ENCODE measurements at places on chromosomes 7 and 10. TPM values are rescaled to one million over a fixed set of nuclear protein-coding genes. Genes with fewer than 3 reads are reported as not detected.

DNA sequence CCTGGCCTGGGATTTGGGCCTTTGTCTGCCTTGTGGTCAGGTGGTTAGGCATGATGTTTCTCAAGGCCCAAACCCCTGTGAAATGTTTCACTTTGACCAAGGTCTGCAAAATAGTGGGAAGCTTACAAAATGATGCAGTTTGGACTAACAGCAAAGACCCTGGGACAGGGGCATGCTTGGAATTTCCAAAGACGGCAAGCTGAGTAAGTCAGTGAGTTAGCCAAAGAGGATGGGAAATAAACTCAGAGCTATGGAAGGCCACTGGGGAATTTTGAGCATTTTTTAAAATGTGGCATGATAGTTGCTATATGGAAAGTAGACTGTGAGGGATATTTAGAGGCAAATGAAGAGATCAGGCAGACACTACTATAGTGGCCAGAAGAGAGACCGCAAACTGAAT, 31.6 kb upstream of the PPP1R3C start:
- no peaks in the 10 kb centered on the region for H3K4me1 ChIP-seq
- peaks cover 14% of the 10 kb centered on the region for H3K27me3 ChIP-seq
- H3K4me3 ChIP-seq: no peak overlapping the region
- H3K36me3 ChIP-seq: no peaks in the 10 kb centered on the region
- no peak for DNase-seq

DNA sequence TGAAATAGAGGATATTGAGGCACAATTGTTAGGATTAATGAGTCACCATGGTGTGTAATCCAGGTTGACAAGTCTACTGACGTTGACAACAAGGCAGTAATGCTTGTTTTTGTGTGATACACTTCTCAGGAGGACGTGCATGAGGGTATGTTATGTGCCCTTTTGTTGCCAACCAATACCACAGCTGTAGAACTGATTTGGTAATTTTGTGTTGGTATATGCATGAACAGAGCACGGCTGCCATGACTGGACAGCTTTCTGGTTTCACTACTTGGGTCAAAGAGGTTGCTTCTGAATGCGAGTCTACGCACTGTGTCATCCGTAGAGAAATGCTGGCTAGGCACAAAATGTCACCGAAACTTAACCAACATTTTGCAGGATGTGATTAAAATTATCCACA, 32.9 kb downstream of the PHTF2 start:
- DNase-seq: no peak
- no peak overlapping the region for H3K4me3 ChIP-seq

- H3K4me1 ChIP-seq: no peaks in the 10 kb centered on the region
- peaks cover 7% of the 10 kb centered on the region for H3K27me3 ChIP-seq
- DNase-seq: no peak
Measured at GRCh38 chr7:51340936-51341335, 24.3 kb upstream of the COBL start.

Gene TRIM50
- not detected for total RNA-seq

DNA sequence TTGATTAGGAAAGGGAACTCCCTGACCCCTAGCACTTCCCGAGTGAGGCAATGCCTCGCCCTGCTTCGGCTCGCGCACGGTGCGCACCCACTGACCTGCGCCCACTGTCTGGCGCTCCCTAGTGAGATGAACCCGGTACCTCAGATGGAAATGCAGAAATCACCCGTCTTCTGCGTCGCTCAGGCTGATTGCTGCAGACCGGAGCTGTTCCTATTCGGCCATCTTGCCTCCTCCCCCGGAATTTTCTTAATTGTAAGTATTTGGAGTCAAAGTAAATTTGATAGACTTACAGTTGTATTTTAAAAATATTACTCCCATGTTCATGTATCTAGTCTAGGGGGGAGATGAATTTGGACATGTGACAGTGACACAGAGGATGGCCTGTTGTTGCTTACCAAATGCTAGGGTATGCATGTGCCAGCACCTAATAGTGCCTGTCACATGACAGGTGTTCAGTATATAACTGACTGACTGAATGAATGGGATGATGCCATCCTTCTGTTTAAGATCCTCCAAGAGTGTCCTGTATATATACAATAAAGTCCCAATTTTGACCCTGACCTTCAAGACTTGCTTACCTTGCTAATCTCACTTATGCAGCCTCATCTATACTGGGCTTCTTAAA, 42.0 kb upstream of the ICA1 start:
- no peaks in the 10 kb centered on the region for H3K36me3 ChIP-seq
- no peak overlapping the region for H3K4me3 ChIP-seq

DNA sequence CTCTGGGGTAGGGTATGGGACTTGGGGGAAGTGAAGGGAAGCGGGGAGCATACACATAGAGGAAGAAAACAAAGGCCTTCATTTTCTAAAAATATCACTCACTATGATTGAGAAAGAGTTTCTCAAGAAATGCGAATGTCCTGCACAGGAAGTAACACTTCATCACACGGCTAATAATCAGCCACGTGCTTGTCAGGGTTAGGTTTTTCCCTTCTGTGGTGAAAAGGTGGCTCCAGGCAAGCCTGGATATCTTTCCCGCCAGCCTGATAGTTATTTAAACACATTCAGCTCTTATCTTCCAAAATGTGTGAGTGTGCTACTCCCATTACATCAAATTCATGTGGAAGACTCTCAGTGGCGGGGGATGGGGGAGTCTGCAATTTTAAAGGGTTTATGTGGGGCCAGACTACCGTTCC, 166.4 kb upstream of the ADO start:
- H3K4me3 ChIP-seq: peak overlapping the region; percentile 45
- no peak for DNase-seq
- H3K27me3 ChIP-seq: peaks cover 2% of the 10 kb centered on the region

Gene PNLIPRP3
- total RNA-seq: not detected

Gene BTRC
- total RNA-seq: 19.7 TPM

DNA sequence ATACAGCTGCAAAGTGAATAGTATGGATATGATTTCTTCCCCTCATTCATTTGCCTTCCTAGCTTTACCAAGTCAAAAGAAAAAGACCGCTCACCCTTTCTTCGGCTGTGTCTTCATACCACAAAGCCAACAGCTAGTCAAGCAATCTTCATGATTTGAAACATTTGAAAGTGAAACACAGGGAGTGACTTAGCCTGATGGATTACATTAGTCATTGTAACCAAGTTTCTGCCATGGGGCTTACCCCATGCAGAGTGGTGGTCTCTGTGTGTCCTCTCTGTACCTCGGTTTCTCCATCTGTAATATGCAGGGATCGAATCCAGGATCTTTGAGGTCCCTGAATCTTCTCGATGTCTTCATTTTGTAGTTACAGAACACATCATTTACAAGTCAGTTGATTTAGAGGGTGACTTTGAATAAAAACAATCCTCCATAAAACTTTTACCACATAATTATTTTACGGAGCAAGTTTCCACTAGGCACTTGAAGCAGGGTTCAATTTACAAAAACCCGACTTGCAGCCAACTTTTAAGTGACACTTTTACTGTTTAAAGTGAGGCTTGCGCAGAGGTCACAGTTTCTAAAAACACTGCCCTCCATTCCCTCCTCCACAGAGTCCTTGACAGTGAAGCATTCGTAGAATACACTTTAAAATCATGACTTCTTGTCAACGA, 2.2 kb upstream of the LGI1 start:
- no peaks in the 10 kb centered on the region for H3K4me1 ChIP-seq
- H3K36me3 ChIP-seq: no peaks in the 10 kb centered on the region
- H3K4me3 ChIP-seq: no peak overlapping the region
- H3K27ac ChIP-seq: no peak overlapping the region
- H3K27me3 ChIP-seq: peaks cover 33% of the 10 kb centered on the region
- DNase-seq: no peak

DNA sequence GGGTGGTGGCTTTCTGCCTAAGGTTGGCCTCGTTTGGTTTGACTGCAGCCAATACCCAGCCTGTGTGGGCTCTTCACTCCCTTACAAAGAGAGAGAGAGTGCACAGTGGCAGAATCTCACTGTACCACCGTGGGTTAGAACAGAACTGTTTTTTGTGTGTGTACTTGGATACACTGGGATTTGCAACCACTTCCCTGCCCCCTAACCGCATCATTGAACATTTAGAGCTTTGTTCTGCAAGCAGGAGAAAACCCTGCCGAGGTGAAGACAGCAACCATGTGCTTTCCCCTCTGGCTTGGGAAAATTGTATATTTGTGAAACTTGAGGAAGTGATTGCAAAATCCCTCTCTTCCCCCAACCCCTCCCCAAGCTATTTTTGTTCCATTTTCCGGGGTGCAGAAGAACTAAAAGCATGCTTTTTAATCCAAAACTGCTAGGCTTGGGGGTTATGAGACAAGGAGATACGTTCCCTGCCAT, 201.2 kb downstream of the TCF7L2 start:
- H3K36me3 ChIP-seq: no peaks in the 10 kb centered on the region
- no peak overlapping the region for H3K27ac ChIP-seq
- H3K4me1 ChIP-seq: no peaks in the 10 kb centered on the region
- no peak overlapping the region for H3K4me3 ChIP-seq

Gene ADAM22
- 1.5 TPM for total RNA-seq

- no peaks in the 10 kb centered on the region for H3K27me3 ChIP-seq
- DNase-seq: no peak
- no peaks in the 10 kb centered on the region for H3K4me1 ChIP-seq
- H3K27ac ChIP-seq: no peak overlapping the region
Measured at GRCh38 chr10:114441107-114441506, 36.8 kb upstream of the AFAP1L2 start.

DNA sequence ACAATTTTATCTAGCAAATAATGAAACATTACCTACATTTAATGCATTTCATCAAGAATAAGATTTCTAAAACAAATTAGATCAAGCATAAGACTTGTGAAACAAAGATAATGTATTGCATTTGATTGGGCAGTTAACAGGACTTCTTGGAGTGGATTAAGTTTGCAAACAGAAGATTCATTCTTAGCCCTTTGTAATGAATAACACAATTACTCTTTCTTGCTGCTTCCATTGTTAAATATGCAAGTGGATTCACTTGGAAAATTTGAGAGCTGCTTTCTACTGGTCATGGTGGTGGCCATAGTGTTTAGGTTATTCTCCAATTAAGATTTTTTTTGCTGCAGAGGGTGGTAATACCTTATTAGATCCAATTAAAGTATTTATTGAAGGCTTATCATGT, 6.0 kb downstream of the PPP1R9A start:
- no peaks in the 10 kb centered on the region for H3K36me3 ChIP-seq
- H3K4me1 ChIP-seq: peaks cover 2% of the 10 kb centered on the region
- no peak overlapping the region for H3K4me3 ChIP-seq
- no peak for DNase-seq

GRCh38 chr7:65390588-65390987, 16.9 kb downstream of the ZNF92 start:
- peaks cover 63% of the 10 kb centered on the region for H3K36me3 ChIP-seq
- no peak overlapping the region for H3K4me3 ChIP-seq
- H3K4me1 ChIP-seq: peaks cover 9% of the 10 kb centered on the region
- no peaks in the 10 kb centered on the region for H3K27me3 ChIP-seq

Gene MTPN
- 119 TPM for total RNA-seq

- no peak for DNase-seq
- no peak overlapping the region for H3K27ac ChIP-seq
- H3K27me3 ChIP-seq: peaks cover 5% of the 10 kb centered on the region
- no peaks in the 10 kb centered on the region for H3K4me1 ChIP-seq
Measured at GRCh38 chr10:1264001-1264400, 207.8 kb downstream of the WDR37 start.

- no peaks in the 10 kb centered on the region for H3K4me1 ChIP-seq
- no peaks in the 10 kb centered on the region for H3K36me3 ChIP-seq
Measured at GRCh38 chr10:123392182-123392963, 238.2 kb downstream of the BUB3 start.

Gene VWC2
- not detected for total RNA-seq

Gene SMKR1
- 4.8 TPM for total RNA-seq

- H3K4me1 ChIP-seq: no peaks in the 10 kb centered on the region
- H3K27ac ChIP-seq: no peak overlapping the region
- no peaks in the 10 kb centered on the region for H3K27me3 ChIP-seq
- DNase-seq: no peak
- H3K36me3 ChIP-seq: peaks cover 16% of the 10 kb centered on the region
Measured at GRCh38 chr7:105640956-105641810, 59.9 kb upstream of the EFCAB10 start.

Gene C10orf105
- 0.32 TPM for total RNA-seq

GRCh38 chr10:103193107-103193819, at the start of gene NT5C2:
NT5C2 (minus strand) TSS chr10:103193272; CDS start chr10:103174958, 18,314 bp downstream.
- peak within 1 kb of the TSS; percentile 96 for H3K4me3 ChIP-seq
- DNase-seq: peak; percentile 77
- H3K27me3 ChIP-seq: no peaks in the 10 kb centered on the region
- peaks cover 14% of the 10 kb centered on the region for H3K36me3 ChIP-seq

Gene EIF5AL1
- 0.34 TPM for total RNA-seq

DNA sequence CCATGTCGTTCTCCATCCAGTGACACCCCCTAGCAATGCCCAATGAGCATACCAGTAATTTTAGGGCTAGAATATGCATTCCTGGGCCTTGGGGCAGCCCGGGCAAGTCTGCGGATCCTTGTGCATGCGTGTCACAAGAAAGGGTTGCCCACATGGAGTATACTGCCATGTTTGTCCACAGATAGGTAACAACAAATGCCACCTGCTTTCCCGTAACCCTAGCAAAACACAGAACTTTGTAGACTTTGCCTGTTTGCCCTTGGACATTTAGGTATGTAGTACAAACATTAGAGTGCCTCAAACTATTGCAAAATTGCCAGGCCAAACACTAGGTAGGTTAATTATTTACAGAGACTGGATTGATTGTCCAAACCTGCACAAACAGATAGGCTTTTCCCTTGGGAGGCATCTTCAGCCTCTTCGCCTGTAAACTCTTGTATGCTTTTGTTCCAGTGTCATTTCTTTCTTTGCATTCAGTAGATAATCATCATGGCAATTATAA, 117.0 kb downstream of the ADCY1 start:
- DNase-seq: no peak
- no peaks in the 10 kb centered on the region for H3K27me3 ChIP-seq
- no peak overlapping the region for H3K27ac ChIP-seq
- H3K4me3 ChIP-seq: no peak overlapping the region
- H3K4me1 ChIP-seq: no peaks in the 10 kb centered on the region

DNA sequence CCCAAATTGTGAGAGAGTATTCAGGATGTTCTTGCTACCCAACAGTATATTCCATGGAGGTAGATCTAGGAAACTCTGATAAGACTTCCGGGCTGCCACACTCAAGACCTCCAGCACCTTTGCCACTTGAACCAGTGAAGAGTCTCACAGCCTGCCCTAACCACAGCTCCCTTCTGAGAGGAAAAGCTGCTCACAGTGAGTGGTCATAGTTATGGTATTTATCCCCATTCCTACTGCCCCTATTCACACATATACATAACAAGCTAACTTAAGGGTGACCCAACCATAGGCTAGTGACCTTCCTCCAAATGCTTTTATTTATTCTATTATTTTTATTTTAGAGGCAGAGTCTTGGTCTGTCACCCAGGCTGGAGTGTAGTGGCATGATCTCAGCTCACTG, 156.3 kb downstream of the PTEN start:
- H3K36me3 ChIP-seq: no peaks in the 10 kb centered on the region
- H3K27me3 ChIP-seq: no peaks in the 10 kb centered on the region
- no peak overlapping the region for H3K4me3 ChIP-seq
- no peak for DNase-seq
- no peak overlapping the region for H3K27ac ChIP-seq

DNA sequence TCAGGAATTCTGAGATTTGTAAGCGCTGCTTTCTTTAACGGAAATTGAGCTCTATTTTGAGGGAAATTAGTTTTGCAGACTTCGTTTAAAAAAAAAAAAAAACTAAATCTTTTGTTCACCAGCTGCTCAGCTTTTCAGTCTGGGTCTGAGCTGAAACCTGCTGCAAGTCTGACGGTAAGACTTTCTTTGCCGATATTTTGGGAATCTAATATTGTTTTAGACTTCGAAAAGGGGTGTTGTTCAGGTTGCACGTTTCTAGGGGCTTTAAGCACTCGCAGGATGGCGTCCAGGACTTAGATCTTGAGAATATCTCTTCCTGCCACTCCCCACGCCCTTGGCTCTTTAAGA, 1.8 kb upstream of the MEOX2 start:
- DNase-seq: no peak
- H3K27ac ChIP-seq: no peak overlapping the region
- H3K4me3 ChIP-seq: no peak overlapping the region
- no peaks in the 10 kb centered on the region for H3K36me3 ChIP-seq

Data from activated T-helper 1 cell treated with anti-CD3 and anti-CD28 coated beads, Interleukin-12 subunit alpha, Interleukin-12 subunit beta, Interleukin-2, Interleukin-4 antibody, amounts not matched to agents 30 ng/mL and 10 ng/mL and 1 ng/mL, durations not matched to agents 14 hours and 24 hours and 36 hours (primary cell).